ENCODE measurements at places on chromosomes 7 and 10. TPM values are rescaled to one million over a fixed set of nuclear protein-coding genes. Genes with fewer than 3 reads are reported as not detected.
A peak's percentile ranks its signal among the peaks of the same experiment; 100 is the strongest.

DNA sequence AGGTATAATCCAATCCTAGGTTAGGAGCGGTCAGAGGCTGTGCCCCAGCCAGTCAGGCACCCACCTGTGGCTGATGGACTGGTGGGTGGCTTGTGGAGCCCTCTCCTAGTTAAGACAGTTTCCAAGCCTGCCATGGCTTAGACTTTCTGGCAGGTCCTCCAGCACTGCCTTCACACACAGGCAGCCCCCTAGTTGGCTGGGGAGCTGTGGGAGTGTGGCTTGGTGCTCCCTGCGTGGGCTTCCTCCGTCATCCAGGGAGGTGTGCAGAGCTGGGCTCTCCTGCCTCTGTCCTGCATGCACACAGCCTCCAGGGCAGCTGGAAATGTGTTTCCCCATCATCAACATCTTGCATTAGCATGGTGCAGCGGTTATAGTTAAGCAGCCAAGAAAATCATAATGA is 84.3 kb upstream of the RHEB start:
- H3K27ac ChIP-seq: no peak overlapping the region
- H3K27me3 ChIP-seq: no peaks in the 10 kb centered on the region
- DNase-seq: no peak
- H3K4me1 ChIP-seq: peaks cover 28% of the 10 kb centered on the region
- H3K36me3 ChIP-seq: no peaks in the 10 kb centered on the region

DNA sequence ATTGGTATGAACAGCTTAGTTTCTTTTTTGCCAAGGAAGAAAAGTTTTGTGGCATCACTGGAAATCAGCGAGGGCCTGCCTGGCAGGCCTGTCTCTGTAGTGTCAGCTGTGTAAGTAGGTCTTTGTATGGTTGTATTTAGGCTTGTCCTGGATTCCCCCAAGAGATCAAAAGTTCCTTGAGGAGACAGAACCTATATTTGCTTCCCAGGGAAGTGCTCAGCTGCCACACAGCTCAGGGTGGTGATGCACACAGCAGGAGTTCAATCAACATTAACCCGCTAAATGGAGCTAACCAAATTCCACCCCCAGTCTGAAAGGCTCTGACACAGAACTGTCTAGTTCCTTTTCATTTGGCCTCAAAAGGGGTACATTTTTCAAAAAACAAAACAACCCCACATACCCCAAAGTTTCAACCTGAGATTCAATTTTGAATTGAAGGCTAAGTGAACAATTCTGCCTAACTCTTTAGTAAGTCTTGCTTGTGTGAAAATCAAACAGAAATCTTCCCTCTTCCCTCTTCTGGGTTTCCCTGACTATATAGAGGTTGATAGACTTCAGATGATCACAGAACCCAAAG is 124.4 kb downstream of the CLEC2L start:
- peaks cover 20% of the 10 kb centered on the region for H3K4me1 ChIP-seq
- H3K27ac ChIP-seq: no peak overlapping the region
- H3K36me3 ChIP-seq: peaks cover 36% of the 10 kb centered on the region
- H3K4me3 ChIP-seq: no peak overlapping the region
- peak; percentile 39 for DNase-seq
- H3K27me3 ChIP-seq: no peaks in the 10 kb centered on the region

The C10orf67 gene
- total RNA-seq: 0.18 TPM

The SOSTDC1 gene
- total RNA-seq: under 0.01 TPM

GRCh38 chr10:21521751-21522533 is 3.5 kb downstream of the SKIDA1 start:
- no peak overlapping the region for H3K4me3 ChIP-seq
- no peak for DNase-seq
- no peaks in the 10 kb centered on the region for H3K27me3 ChIP-seq
- no peak overlapping the region for H3K27ac ChIP-seq
- H3K4me1 ChIP-seq: peaks cover 3% of the 10 kb centered on the region

GRCh38 chr7:101598422-101598985 is 30.6 kb downstream of the MYL10 start:
- no peaks in the 10 kb centered on the region for H3K4me1 ChIP-seq
- no peak overlapping the region for H3K27ac ChIP-seq
- no peak overlapping the region for H3K4me3 ChIP-seq
- no peaks in the 10 kb centered on the region for H3K36me3 ChIP-seq
- DNase-seq: no peak

The PPP1R3A gene
- not detected for total RNA-seq

GRCh38 chr10:88971221-88972061 is 18.9 kb upstream of the ACTA2 start:
- DNase-seq: peak; percentile 28
- H3K27me3 ChIP-seq: no peaks in the 10 kb centered on the region
- no peaks in the 10 kb centered on the region for H3K36me3 ChIP-seq
- peaks cover 7% of the 10 kb centered on the region for H3K4me1 ChIP-seq
